Tibial artery (tissue), 4 donors: ENCODE measurements at places on chromosomes 12 and 14.

DNA sequence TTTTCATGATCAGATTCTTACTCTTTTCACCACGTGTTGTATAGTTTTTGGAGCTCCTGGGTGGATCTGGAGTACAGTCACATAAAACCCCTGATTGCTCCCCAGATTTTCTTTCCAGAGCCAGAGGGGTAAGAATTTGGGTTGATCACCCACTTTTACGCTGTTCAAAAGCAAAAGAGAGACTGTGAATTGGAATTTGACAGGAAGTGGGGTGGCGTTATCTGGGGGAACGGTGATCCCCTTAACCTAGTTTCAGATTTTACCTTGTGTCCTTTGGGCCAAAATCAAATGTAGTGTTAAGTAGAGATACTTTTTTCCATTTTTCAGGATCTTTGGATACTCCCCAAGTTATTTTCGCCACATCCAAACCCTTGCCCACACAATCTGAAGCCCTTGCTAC, 75.6 kb downstream of the TGFB3 start:
- H3K27ac ChIP-seq = no peak overlapping the region
- DNase-seq = no peak
- H3K36me3 ChIP-seq = no peaks in the 10 kb centered on the region
- H3K4me1 ChIP-seq = no peaks in the 10 kb centered on the region
- H3K27me3 ChIP-seq = no peaks in the 10 kb centered on the region

DNA sequence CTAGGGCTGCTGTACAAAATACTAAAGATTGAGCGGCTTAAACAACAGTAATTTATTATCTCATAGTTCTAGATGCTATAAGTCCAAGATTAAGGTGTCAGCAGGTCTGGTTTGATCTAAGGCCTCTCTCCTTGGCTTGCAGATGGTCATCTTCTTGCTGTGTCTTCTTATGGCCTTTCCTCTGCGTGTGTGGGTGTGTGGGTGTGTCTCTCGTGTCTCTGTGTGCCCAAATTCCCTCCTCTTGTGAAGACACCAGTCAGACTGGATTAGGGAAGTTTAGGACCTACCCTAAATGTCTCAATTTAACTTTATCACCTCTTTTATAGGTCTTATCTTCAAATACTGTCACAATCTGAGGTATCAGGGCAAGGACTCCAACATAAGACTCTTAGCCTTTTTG, 28.3 kb downstream of the DDHD1 start:
- H3K27me3 ChIP-seq = no peaks in the 10 kb centered on the region
- no peak overlapping the region for H3K4me3 ChIP-seq
- H3K4me1 ChIP-seq = peaks cover 3% of the 10 kb centered on the region
- DNase-seq = no peak

- no peak for DNase-seq
- H3K4me1 ChIP-seq = no peaks in the 10 kb centered on the region
- no peak overlapping the region for H3K27ac ChIP-seq
- no peaks in the 10 kb centered on the region for H3K27me3 ChIP-seq
Measured at GRCh38 chr12:80684077-80684495, 23.3 kb upstream of the MYF6 start.

- no peaks in the 10 kb centered on the region for H3K36me3 ChIP-seq
- no peaks in the 10 kb centered on the region for H3K27me3 ChIP-seq
- no peak overlapping the region for H3K27ac ChIP-seq
- H3K4me3 ChIP-seq = no peak overlapping the region
- peaks cover 6% of the 10 kb centered on the region for H3K4me1 ChIP-seq
- DNase-seq = no peak
Measured at GRCh38 chr12:69107541-69107940, 131.8 kb upstream of the CPSF6 start.

GRCh38 chr14:100440758-100441203, 117.6 kb downstream of the SLC25A47 start:
- H3K4me3 ChIP-seq = no peak overlapping the region
- DNase-seq = no peak
- H3K36me3 ChIP-seq = no peaks in the 10 kb centered on the region
- no peak overlapping the region for H3K27ac ChIP-seq

DNA sequence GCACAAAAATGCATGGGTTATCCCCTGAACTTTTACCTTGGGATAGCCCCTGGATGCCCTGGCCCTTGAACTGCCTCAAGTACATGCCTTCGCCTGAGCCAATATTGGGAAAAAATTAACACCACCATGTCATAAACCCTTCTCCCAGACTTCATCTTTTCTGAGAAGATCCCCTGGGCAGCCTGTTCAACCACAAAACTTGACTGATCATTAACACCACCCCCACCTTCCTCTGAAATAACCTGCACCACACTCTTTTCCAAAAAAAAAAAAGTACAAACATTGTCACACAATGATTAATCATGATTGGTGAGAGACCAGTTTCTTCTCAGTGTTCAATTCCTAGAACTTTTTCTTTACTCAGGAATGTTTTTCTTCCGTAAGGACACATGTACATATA, 217.9 kb downstream of the PAX9 start:
- no peak overlapping the region for H3K4me3 ChIP-seq
- DNase-seq = no peak
- no peaks in the 10 kb centered on the region for H3K36me3 ChIP-seq
- no peak overlapping the region for H3K27ac ChIP-seq
- H3K27me3 ChIP-seq = no peaks in the 10 kb centered on the region
- no peaks in the 10 kb centered on the region for H3K4me1 ChIP-seq

DNA sequence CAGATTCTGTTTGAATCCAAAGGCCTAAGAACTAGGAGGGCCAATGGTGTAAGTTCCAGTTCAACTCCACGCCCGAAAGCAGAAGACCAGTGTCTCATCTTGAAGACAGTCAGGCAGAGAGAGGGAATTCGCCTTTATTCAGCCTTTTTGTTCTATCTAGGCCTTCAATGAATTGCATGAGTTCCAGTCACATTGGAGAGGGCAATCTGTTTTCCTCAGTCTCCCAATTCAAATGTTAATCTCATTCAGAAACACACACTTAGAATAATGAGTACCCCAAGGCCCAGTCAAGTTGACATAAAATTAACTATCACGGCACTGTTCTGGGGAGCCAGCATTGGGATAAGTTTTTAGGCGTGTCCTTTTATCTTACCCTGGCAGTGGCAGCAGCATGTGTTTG, 65.8 kb downstream of the C14orf39 start:
- no peak for DNase-seq
- H3K4me1 ChIP-seq = no peaks in the 10 kb centered on the region
- H3K36me3 ChIP-seq = no peaks in the 10 kb centered on the region

GRCh38 chr14:106120101-106120500, 593.7 kb downstream of the TMEM121 start:
- H3K4me1 ChIP-seq = no peaks in the 10 kb centered on the region
- H3K36me3 ChIP-seq = no peaks in the 10 kb centered on the region
- no peaks in the 10 kb centered on the region for H3K27me3 ChIP-seq

GRCh38 chr14:74985028-74985310, 17.8 kb upstream of the EIF2B2 start:
- no peak overlapping the region for H3K4me3 ChIP-seq
- no peak for DNase-seq
- no peaks in the 10 kb centered on the region for H3K36me3 ChIP-seq
- no peaks in the 10 kb centered on the region for H3K27me3 ChIP-seq

- no peak for DNase-seq
- H3K36me3 ChIP-seq = no peaks in the 10 kb centered on the region
- no peaks in the 10 kb centered on the region for H3K4me1 ChIP-seq
- H3K27me3 ChIP-seq = no peaks in the 10 kb centered on the region
- no peak overlapping the region for H3K27ac ChIP-seq
- H3K4me3 ChIP-seq = no peak overlapping the region
Measured at GRCh38 chr14:53517270-53517960, 364.3 kb upstream of the DDHD1 start.

DNA sequence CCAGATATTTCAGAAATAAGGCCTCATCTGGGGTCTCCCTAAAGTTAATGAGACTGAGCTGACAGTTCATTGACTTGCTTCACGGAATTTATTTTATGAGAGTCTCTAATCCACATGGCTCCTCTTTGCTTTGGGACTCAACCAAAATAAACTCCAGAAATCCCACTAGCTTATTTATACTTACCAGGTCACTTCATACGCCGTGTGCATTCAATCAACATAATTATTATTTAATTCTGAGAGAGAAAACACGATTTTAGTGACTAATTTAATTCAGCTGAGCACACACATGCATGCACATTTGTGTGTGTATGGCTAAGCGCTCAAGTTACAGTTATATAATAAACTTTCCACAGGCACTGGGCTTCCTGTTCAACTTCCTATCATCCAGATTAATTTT, 333.4 kb upstream of the CCDC196 start:
- no peaks in the 10 kb centered on the region for H3K36me3 ChIP-seq
- DNase-seq = no peak
- no peaks in the 10 kb centered on the region for H3K27me3 ChIP-seq
- H3K4me3 ChIP-seq = no peak overlapping the region
- H3K4me1 ChIP-seq = peaks cover 3% of the 10 kb centered on the region

GRCh38 chr12:123026094-123026853, 45.8 kb downstream of the ARL6IP4 start:
- no peaks in the 10 kb centered on the region for H3K27me3 ChIP-seq
- H3K27ac ChIP-seq = no peak overlapping the region
- no peaks in the 10 kb centered on the region for H3K36me3 ChIP-seq
- no peaks in the 10 kb centered on the region for H3K4me1 ChIP-seq

GRCh38 chr12:95574799-95575452, 23.6 kb upstream of the USP44 start:
- no peak overlapping the region for H3K27ac ChIP-seq
- H3K4me3 ChIP-seq = no peak overlapping the region
- H3K36me3 ChIP-seq = no peaks in the 10 kb centered on the region
- no peaks in the 10 kb centered on the region for H3K4me1 ChIP-seq
- no peaks in the 10 kb centered on the region for H3K27me3 ChIP-seq
- DNase-seq = no peak

DNA sequence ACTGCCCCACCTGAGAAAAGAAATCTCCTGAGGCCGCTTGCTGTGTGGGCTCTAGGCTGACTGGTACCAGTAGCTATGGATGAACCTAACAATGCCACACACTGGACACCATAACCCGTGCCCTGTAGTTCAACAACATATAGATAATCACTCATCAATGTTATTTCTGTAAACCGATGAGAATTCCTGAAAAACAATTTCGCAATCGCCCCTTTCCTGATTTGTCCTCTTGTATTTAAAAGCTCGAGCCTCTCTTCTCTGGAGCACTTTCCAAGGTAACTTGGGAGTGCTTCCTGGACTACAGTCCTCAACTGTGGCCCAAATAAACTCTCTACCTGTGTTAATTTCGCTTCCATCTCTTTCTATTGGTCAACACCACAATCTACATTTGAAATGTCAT, 26.1 kb upstream of the PPP2R5C start:
- no peaks in the 10 kb centered on the region for H3K36me3 ChIP-seq
- H3K27ac ChIP-seq = no peak overlapping the region
- DNase-seq = no peak
- no peaks in the 10 kb centered on the region for H3K4me1 ChIP-seq
- no peak overlapping the region for H3K4me3 ChIP-seq
- no peaks in the 10 kb centered on the region for H3K27me3 ChIP-seq

DNA sequence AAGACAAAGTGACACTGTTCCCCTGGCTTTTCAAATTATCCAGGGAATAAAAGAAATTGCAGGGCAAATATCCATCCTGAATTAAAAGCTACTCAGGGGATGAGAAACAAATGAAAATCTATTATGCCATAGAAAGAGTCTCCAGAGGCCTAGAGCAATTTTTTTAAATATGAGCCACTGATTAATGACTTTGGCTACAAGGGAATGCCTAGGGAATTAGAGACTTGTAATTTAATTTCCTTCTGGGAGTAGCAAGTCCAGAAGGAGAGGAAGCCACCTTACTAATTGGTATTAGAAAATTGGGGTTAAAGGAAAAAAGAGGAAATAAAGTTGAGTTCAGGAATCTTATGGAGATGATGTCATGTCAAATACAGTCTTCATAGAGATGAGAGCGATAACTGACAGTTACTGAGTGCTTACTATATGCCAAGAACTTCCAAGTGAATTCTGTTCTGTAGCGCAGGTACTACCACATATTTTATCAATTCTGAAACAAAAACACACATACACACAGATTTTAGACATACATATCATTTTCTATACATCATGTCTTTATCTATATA, 304.4 kb downstream of the DUSP6 start:
- H3K27me3 ChIP-seq = no peaks in the 10 kb centered on the region
- no peak overlapping the region for H3K4me3 ChIP-seq
- no peaks in the 10 kb centered on the region for H3K36me3 ChIP-seq
- no peaks in the 10 kb centered on the region for H3K4me1 ChIP-seq
- no peak for DNase-seq

DNA sequence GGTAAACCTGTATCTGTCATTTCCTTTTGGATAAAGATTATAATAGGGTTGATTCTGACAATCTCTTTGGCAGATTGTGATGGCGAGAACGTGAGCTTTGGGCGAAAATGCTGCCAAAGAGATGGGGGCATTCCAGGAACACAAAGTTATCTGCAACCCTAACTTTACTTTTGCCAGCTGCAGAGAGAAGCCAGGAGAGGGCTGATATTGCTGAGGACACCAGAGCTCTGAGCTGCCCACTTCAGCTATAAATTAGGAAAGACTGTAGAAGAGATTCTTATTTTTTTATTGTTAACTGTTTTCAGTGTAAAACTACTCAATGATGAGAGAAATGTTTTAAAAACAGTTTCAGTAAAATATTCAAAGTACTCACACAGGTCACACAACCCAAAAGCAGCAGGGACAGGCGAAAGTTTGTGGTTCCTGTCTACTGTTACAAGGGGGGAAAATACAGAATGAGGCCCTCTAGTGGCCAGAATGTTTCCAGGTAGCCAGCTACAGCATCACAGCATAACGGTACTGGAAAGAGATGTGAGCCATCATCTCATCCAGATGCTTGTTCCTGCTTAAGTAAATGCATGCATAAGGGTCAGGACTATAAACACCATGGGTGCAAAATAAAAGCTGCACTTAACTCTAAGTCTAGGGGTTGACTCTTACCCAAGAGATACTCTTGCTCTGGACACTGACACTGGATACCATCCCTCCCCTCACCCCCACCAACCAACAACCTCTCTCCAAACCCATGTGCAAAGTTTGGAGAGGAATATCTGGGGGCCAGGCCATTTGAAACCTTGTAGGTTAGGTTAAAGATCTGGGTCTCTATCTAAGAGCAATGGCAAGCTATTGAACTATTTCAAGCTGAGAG, 498.4 kb downstream of the RMST start:
- no peaks in the 10 kb centered on the region for H3K4me1 ChIP-seq
- no peak for DNase-seq
- no peak overlapping the region for H3K27ac ChIP-seq
- no peaks in the 10 kb centered on the region for H3K27me3 ChIP-seq
- no peaks in the 10 kb centered on the region for H3K36me3 ChIP-seq

DNA sequence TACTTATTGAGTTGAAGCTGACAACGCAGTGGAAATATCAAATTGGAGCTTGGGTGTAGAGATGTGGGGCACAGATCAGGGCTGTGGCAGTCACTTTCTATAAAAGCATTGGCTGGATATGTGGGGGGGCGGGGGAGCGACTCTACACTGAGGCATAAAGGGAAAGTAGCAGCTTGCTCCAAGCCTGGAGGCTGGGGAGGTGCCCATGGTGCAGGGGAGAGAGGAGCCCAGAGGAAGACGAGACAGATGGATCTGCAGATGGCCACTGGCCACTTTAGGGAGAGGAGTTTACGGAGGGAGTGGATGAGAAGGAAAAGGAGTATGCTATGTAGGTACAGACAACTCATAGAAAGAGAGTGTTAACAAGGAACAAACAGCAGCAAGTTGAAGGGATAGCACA, 13.5 kb upstream of the NGB start:
- DNase-seq = peak; percentile 32
- H3K36me3 ChIP-seq = peaks cover 99% of the 10 kb centered on the region
- H3K4me3 ChIP-seq = no peak overlapping the region
- no peaks in the 10 kb centered on the region for H3K4me1 ChIP-seq

- no peaks in the 10 kb centered on the region for H3K27me3 ChIP-seq
- H3K4me1 ChIP-seq = peaks cover 35% of the 10 kb centered on the region
- H3K36me3 ChIP-seq = no peaks in the 10 kb centered on the region
Measured at GRCh38 chr12:125185740-125186470, 120.7 kb downstream of the AACS start.
